ENCODE measurements at places on chromosomes 5 and 9. TPM values are rescaled to one million over a fixed set of nuclear protein-coding genes. Genes with fewer than 3 reads are reported as not detected.

DNA sequence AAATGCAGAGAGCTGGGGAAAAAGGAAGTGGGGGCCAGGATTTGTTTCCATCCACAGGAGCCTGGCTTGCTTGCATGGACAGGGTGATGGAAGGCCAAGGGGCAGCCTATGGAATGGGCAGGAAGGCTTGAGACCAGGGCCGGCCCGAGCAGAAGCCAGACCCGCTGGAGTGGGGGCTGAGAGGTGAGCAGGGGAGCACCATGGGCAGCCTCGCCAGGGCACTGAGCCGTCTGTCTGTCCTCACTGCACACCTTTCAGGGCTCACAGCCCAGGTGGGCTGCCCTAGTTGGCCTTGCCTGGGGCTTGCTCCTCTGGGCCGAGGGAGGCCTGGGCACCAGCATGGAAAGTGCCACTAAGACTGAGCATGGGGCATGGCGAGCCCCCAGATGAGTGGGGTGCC, 58.6 kb upstream of the CNOT6 start:
- no peak overlapping the region for H3K27ac ChIP-seq
- H3K27me3 ChIP-seq = no peaks in the 10 kb centered on the region
- H3K4me1 ChIP-seq = no peaks in the 10 kb centered on the region

DNA sequence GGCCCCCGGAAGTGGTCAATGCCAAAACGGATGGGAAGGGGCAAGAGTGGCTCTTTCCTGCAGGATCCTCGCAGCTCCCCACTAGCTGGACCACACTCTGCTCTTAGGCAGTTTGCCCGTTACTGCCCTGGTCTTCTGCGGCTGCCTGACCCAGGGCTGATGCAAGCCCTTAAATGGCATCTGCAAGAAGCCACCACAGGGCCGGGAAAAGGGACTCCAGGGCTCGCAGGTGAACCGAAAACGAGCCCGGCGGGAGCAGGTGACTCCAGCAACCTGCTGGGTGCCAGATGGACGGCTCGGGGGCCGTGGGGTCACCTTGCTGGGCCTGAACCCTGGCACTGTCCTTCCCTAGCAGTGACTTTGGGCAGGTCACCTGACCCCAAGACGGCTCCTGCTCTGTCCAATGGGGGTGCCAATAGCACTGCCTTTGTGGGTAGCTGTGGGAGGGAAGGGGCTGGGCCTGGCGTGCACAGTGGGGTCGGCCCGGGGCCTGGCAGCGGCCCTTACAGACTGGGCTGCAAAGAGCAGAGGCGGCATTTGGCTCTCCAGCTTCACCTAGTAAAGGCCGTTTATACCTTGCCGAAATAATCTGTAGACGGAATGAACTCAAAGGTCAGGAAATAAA, 1.3 kb downstream of the TMEM250 start:
- H3K27ac ChIP-seq = no peak overlapping the region
- no peak for DNase-seq
- no peaks in the 10 kb centered on the region for H3K27me3 ChIP-seq
- peak overlapping the region; percentile 91 for H3K4me3 ChIP-seq
- peaks cover 18% of the 10 kb centered on the region for H3K4me1 ChIP-seq

The ECM2 gene
- 1.3 TPM for total RNA-seq

The EIF4E1B gene
- 0.05 TPM for total RNA-seq

The ARL14EPL gene
- total RNA-seq = not detected
